ENCODE measurements at places on chromosomes 2 and 18.
A peak's percentile ranks its signal among the peaks of the same experiment; 100 is the strongest.

- DNase-seq = no peak
Observed at GRCh38 chr2:48213646-48214045, 307.3 kb upstream of the FBXO11 start.

DNA sequence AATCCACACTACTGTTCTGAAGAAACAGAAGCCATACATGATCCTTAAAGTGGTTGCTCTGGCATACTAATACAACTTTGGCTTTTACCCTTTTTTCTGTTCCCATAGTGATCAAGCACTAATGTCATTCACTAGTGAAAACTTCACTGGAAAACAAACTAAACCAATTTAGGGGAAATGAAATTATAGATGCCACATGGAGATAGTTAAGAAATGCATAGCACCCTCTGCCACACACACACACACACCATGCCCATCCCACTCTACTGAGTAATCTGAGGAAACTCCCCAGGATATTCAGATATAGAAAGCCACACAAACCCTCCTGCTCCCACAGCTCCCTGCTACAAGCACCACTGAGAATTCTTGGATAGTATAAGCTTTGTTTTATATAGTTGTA, 39.1 kb downstream of the SLC3A1 start:
- DNase-seq = no peak

DNA sequence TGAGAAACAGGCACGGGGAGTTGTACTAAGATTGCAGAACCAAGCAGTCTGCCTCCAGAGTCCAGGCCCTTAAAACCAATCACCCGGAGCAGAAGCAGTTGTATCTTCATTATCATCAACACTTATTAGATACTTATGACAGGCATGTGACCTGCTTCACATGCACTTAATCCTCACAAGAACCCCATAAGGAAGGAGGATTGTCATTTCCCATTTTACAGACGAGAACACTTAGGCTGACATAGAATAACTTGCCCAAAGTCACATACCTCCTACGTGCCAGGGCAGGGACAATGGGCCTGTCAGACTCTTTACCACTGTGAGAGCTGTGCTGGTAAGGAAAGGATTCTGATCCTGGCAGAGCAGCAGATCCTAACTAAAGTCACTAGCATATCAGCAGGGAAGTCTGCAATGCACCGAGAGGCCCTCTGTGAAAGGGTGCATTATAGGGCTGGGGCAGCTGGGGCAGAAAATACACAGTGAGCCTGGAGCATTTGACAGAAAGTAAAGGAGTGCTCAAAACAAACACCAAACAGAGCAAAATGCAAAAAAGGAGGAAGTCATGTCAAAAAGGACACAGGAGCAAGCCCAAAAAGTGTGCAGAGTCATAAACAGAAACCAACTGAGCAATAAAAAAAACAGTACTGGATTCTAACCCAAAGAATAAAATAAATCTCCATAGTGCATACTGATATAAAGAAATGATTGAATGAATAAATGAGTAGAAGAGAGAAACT, 55.9 kb upstream of the SP3 start:
- no peak for DNase-seq

GRCh38 chr2:120684289-120685065, 51.2 kb upstream of the GLI2 start:
- DNase-seq = peak; percentile 69

DNA sequence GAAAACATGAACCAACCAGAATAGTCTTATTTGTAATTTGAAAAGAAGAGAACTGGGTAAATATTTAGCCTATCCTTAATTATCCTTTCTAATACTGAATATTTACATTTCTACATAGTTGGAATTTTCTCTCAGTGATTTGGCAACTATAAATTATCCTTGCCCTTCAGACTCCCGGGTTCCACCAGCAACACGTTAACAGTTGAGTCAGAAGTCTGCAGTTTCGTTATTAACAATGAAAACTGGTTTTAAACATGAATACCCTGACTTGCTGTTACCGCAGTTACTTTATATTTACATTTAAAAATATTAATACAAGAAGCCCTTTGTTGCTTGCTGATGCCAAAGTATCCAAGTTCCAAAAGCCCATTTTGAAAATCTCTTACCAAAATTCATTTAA, 673.0 kb downstream of the ARHGAP15 start:
- DNase-seq = peak; percentile 73

- DNase-seq = no peak
Observed at GRCh38 chr2:96898641-96899412, 28.9 kb upstream of the SEMA4C start.

GRCh38 chr18:56036741-56037140, 448.7 kb upstream of the TCF4 start:
- DNase-seq = peak; percentile 16

- DNase-seq = no peak
Observed at GRCh38 chr2:34481542-34481941, 882.4 kb upstream of the FAM98A start.

DNA sequence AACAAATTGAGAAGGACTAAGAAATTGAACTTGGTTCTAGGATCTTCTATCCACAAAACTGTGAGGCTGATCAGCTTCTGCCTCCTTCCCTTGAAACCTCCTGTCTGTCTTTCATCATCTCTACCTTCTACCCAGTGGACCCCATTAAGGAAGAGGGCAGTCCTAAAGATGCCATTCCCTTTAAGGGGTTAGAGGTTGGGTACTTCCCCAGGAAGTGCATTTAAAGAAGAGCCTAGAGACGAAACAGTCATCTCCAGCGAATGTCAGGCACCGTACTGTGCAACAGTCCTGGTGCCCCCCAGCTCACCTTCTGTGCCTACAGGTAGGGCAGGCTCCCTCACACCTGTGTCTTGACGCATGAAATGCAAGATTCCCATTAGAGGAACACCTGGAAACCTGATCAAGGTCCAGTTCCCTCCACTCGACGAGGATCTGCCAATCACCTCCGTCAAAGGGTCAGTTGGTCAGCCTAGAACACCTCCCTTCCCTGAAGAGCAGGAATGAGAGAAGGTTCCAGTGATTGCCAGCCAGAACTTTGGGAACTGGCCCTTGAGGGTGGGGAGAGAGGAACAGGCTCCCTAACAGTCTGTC, 20.9 kb downstream of the LOXHD1 start:
- no peak for DNase-seq

DNA sequence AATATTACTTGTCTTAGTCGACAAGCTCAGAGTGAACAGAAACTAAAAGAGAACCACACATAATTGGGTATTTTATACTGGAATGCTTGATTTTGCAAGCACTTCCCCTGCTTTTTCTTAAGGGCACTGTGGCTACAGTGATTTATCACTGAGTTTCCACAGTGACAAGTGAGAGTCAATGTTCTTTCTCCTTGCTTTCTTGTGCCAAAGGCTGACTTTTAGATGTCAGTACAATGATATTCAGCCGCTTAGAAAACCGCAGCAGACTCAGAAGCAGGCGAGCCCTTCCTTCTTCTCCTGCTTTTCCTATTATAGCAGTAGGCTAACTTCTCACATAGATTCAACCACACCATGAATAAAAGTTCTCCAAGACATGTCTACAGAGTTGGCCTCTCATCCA, 1603.6 kb upstream of the NXPH2 start:
- no peak for DNase-seq

- DNase-seq = no peak
Observed at GRCh38 chr2:222943820-222944219, 83.0 kb downstream of the ACSL3 start.

DNA sequence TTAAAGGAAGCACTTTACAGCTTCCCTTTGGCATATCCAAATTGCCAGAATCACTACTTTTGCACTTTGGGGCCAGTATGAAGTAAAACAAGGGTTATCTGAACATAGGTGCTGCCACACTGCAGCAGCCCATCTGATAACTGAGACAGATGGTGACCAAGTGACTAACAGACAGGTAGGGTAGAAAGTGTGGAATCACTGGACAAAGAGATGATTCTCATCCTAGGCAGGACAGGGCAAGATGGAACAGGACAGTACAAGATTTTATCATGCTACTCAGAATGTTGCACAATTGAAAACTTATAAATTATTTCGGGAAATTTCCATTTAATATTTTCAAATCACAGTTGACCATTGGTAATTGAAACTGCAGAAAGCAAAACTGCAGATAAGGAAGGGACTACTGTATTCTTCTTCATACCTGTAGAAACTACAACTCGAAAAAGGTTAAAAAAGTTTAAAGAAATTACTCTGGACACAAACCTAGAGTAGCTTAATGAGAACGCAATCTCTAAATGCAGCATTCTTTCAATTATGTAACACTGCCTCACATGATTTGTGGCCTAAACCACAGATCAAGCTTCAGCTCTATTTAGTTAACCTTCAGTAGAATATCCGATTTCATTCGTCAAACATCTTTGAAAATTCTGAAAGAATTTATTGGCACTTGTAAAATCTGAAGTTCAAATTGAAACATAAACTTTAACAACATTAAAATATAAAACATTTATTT, 31.4 kb downstream of the HEATR5B start:
- DNase-seq = no peak

- no peak for DNase-seq
Observed at GRCh38 chr2:144698156-144698555, 178.2 kb upstream of the ZEB2 start.

GRCh38 chr2:143742581-143742980, 613.4 kb downstream of the ARHGAP15 start:
- peak; percentile 30 for DNase-seq

DNA sequence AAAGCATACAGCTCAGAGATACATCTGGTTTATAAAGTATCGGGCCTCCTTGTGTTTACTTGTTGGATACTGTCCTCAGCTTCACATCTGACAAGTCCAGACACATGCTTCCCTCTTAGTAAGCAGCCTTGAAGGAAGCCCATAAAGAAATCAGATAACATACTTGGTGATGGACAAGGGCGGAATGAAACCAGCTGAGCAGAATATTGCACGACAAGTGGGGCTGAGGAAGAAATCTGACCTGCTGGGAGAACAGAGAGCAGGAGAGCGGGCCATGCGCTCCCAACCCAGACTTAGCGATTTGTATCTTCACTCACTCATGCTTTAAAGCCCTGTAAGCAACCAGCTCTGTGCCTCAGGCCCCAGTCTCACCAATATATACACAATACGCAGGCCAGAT, 208.4 kb downstream of the CDH20 start:
- DNase-seq = no peak

DNA sequence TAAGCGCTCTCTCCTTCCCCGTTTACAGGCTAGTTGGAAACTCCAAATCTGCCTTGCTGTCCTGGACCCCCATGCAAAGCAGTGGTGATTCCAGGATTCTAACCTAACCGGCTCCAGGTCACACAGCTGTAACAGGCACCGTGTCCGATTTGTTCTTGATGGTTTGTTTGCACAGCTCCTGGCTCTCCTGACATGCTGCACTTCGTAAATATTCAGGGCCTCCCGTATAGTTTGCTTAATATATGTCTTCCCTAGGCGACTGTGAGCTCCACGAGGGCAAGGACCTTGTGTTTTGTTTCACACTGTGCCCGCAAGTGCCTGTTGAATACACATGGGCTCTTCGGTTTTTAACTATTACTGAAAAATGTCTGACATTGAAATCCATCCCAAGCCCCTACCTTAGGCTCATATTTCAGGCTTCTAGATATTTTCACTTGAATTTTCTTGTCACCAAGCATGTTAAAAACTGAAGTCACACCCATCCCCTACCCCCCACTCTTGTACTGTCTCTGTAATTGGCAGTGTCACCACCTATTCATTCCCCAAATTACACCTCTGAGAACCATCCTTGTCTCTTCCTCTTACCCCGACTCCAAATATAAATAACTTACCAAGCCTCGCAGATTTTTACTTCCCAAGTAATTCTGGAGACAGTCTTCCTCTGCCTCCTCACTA, 1.0 kb upstream of the PUM2 start:
- DNase-seq = no peak

DNA sequence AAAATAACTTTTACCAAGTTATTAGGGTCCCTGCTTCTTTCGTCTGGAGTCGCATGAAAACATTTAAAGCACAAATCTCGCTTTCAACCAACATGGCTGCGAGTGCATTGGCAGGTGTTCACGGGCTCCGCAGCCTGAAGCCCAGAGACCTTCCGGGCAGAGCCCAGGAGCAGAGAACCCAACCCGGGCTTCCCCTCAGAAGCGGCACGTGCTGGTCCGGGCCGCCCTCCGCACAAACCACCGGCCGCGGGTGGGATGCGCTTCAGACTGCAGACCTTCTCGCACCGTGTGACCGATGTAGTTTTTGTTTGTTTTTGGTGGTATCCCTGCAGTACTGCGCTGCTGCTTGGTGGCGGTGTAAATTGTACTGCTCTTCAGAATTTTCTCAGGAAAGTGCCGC, 105.6 kb upstream of the TPO start:
- DNase-seq = no peak

- DNase-seq = peak; percentile 81
Observed at GRCh38 chr18:5584746-5585417, 41.1 kb upstream of the EPB41L3 start.

- no peak for DNase-seq
Observed at GRCh38 chr2:176687342-176687741, 418.1 kb downstream of the MTX2 start.

- no peak for DNase-seq
Observed at GRCh38 chr2:86226070-86226469, 26.8 kb downstream of the MRPL35 start.

Data from fibroblast of skin of back (primary cell).